ENCODE measurements at places on chromosomes 6 and 20.

DNA sequence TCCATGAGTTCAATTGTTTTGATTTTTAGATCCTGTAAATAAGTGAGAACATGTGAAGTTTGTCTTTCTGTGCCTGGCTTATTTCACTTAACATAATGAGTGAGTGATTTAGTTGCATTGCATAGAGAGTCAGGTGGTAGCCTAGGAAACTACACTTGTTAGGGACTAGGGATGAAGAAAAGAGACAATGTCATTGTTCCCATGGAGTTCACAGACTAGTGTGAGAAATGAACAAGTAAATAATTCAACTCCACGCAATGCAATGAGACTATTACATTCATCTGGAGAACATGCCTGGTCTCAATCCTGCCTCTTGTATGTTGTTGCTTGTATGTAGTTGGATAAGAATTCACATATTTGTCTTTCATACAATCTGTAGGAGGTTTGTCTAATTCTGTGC, 76.3 kb upstream of the B3GAT2 start:
- DNase-seq: no peak

DNA sequence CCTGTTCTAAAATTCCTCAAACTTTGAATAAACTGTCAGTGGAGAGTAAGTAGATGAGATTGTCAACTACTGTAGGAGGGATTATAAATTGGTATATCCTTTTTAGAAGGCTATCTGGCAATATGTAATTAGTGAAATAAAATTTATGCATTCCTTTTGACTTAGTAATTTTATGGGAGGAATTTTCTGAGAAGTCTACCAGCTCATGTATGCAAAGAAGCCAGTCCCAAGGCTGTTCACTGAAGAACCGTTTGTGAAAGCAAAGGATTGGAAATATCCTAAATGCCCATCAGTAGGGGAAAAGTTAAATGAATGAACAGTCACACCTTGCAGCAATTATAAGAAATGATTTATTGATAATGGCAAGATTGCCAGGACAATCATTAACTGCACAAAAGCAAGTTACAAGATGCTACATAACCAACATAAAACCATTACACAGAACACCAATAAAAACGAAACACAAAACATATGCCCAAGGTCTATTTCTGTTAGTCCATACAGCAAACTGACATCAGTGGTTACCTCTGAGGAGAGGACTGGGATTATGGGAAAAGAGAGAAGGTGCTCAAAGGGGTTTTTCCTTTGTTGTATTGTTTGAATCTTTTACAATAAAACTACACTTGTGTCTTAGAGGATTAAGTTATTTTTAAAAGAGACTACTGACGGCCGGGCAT, 4.6 kb upstream of the DSTN start:
- peak; percentile 21 for DNase-seq

- peak; percentile 83 for DNase-seq
Measured at GRCh38 chr6:139219271-139219729, 72.5 kb downstream of the TXLNB start.

- no peak for DNase-seq
Measured at GRCh38 chr6:152261179-152261578, 376.0 kb downstream of the SYNE1 start.

DNA sequence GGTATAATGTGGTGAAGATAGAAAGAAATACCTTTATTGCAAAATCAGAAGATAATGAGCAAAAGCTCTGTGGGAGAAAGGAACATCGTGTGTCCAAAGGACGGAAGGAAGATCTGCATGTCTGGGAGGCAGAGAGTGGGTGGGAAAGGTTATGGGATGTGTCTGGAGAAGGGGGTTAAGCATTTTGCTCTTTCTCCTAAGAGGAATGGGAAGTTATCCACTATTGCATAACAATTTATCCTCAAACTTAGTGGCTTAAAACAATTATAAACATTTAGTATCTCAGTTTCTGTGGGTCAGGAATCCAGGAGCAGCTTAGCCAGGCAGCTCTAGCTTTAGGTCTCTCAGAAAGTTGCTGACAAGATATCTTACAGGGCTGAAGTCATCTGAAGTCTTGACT, 229.1 kb upstream of the CITED2 start:
- no peak for DNase-seq

- no peak for DNase-seq
Measured at GRCh38 chr6:76982476-76983199, 480.7 kb downstream of the HTR1B start.

DNA sequence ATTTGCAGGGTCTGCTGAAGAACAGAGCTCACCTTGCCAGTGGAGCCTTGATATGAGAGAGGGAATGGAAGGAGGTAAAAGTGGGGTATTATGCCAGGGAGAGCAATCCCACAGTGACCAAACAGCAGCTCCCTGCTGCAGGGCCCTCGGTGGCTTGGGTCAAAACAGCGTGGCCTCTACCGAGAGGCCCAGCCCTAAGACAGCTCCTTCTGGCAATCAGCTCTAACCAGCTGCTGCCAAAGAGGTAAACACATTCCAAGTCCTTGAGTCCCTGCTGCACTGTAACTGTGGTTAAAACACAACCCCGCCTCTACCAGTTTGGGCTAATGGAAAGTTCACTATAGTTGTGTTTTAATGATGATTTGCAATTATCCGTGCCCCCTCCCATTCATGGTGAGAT, 1.4 kb upstream of the DAAM2 start:
- DNase-seq: no peak

- DNase-seq: no peak
Measured at GRCh38 chr20:40434122-40434521, 254.9 kb downstream of the MAFB start.

DNA sequence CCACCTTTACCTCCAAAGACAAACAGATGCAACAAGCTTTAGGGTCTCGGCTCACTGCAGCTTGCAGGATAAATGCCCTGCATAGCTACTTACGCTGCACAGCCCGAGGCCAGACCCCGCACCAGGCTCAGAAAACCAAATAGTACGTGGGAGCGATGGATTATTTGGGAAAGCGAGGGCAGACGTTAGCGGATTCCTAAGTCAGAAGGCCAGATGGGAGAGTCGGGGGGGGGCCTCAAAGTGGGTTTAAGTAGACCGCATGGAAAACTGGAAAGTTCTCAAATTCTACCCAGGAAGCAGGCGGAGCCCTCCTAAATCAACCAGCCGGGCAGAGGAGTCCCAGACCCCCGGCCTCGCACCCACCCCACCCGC, 382 bp downstream of the SFT2D1 start:
- DNase-seq: peak; percentile 54

GRCh38 chr6:12174878-12175277, 115.3 kb upstream of the EDN1 start:
- no peak for DNase-seq

DNA sequence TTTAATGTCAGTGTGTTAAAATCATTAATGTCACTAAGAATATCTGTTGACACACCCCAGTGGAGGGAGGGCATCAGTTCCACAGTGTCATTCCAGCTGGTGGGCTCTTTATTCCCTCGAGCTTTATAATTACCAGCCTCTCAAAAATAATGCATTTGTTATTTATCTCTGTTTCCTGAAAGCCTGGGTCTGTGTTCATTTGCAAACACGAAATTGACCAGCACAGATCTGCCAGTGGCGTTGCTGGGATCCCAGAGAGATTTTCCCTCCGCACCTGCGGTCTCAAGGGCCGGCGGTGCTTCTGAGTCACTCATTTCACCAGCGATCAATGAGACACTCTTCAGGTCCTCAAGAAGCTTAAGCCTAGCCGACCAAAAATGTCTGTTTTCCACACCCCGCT, 5.7 kb upstream of the PYGB start:
- DNase-seq: peak; percentile 68

DNA sequence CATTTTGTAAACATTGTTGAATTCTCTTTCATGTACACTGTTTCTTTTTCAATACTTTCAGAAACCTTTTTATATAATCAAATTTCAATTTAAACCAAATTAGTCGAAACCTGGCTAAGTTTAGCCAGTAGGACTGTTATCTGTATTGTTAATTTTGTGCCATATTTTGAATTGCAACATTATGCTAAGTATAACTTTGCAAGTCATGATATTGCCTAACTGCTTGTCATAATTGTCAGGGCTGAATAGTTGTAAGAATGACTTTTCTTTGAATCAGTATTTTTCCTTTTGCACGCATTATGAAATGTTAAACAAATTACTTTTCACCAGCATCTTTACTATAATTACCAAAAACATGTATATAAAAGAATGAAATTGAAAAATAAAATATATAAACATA, 82.7 kb downstream of the SAMD3 start:
- no peak for DNase-seq

DNA sequence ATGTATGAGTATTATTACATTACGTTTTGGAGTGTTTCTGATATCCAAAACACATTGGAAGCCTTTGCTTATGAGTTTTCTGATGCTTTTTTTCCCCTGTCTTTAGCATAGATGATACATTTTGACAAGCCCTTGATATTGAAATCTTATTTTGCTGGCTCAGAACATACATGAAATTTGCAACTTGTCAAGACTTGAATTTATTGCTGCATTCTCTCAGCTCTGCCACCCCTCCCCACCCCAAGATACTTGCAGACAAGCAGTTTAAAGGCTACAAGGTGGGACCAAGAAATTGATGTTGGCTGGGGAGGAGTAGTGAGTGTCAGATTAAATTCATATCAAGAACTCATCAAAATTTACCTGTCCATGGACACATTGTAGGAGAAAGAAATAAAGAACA, 160.2 kb downstream of the GJA1 start:
- no peak for DNase-seq

- DNase-seq: no peak
Measured at GRCh38 chr6:34281702-34282334, 33.0 kb upstream of the SMIM29 start.

All from NCI-H1417 (cell line).